ENCODE measurements at places on chromosomes 6 and 20.

- no peak for DNase-seq
Measured at GRCh38 chr20:60038400-60039008, 80.3 kb downstream of the CDH26 start.

- DNase-seq: no peak
Measured at GRCh38 chr20:62638055-62638570, 4.2 kb upstream of the SLCO4A1 start.

DNA sequence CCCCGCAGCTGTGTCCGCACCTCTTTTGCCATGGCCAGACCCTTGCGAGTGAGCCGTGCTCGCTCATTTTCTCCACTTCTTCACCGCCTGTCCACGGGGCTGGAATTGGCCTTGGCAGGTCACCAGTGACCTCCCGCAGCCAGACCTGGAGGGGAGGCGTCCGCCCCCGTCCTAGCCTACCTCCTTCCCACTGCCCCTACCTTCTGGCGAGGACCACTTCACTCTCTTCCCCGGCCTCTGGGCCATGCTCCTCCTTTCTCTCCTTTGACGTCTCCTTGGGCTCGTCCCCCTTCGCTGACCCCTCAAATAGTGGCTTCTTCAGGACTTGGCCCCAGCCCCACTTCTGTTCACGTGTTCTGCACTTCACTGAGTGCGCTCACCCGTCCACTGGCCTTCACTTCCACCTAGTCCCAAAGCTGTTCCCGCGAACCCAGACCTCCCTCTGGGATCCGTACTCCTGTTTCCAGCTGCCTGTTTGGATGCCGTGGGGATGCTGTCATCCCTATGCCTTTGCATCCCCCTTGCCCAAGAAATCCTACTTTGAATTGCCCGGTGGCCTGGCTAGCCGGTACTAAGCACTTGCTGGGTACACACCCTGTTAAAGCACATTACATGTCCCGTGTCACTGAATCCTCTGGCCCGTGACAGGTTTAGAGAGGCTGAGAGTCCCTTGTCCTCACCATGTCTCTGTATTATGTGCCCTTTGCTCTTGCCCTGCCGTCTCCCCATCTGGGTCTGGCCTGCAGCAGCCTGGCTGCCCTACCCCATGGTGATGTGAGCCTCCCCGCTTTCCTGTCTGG is 33.0 kb downstream of the SPATA2 start:
- no peak for DNase-seq

DNA sequence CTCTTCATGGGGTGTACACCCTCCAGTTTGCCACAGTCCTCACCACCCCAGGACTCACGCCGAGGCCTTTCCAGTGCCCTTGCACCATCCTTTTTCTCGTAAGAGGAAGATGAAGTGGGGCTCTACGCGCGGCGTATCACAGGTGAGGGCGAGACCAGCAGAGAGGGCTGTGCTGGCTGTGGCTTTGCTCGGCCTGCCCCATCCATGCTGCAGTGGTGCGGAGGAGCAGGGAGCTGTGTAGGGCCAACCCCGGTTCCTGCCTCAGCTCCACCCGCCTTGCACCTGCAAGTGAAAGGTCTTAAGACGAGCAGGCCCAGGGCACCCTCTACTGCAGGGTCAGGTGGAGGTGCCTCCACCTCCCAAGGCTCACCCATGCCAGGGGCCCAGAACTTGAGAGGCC is 24.1 kb downstream of the RBCK1 start:
- no peak for DNase-seq

GRCh38 chr6:36187446-36187845 is 9.1 kb upstream of the BRPF3 start:
- DNase-seq: no peak

DNA sequence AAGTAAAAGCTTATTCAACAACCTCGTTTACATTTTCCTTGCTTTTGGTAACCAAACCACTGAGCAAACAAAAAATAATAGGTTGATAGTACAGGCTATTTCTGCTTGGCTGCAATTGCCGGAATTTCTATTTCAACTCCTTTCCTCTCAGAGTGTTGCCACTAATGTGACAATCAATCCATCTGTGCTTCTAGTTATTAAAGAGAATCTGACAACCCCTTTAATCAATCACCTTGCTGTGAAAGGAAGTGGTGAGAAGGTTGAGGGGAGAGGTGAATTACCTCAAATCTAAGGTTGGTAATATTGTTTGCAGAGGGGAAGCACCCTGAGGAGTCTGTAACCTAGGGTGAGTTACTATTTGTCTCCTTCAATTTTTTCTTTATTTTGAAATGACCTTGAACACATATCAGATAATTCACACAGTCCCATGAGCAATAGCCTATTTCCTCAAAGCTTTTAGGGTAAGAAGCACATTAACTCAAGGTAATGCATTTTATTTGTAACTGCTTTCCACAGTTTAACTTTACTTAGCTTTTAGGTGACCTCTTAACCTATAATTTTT is 603.4 kb downstream of the MMUT start:
- no peak for DNase-seq

- no peak for DNase-seq
Measured at GRCh38 chr6:108712946-108713345, 135.3 kb upstream of the ARMC2 start.

- DNase-seq: no peak
Measured at GRCh38 chr20:53020376-53020775, 48.2 kb downstream of the TSHZ2 start.
